ENCODE measurements at places on chromosomes 5 and 9.

- no peak for DNase-seq
These were observed 49.4 kb downstream of the FNIP1 start for GRCh38 chr5:131747180-131748105.

DNA sequence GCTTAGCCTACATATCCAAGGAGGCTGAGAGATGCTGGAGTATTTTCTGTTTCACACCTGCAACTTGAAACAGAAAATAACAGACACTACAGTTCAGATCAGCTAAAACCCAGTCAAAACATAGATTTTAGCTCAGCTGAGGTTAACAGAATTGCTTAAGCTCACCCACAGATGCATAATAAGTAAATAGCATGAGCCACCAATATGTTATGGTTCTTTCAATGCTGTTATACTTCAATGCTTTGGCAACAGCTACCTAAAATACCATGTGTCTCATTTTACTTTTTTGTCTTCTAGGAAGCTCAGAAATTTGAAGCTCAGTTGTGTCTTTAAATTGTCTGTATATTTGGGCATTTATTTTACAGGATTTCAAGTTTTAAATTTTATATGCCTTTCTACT is 35.8 kb upstream of the OR13F1 start:
- no peak for DNase-seq

DNA sequence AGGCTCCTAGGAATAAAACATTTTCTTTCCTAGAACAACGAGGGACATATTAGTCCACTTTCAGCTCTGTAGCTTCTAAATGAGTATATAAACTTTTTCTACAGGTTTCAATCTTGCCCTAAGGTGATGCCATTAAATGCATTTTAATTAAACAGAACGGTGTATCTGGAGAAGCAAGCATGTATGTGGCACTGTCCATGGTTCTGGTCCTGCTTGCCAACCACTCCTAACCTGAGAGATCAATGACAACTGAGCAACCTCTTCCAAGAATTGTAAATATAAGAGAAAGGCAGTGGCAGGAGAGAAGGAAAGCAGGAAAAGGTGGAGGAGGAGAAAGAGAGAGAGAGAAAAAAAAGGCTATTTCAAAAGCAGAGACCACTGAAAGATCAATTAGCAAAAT is 95.6 kb upstream of the SPOCK1 start:
- no peak for DNase-seq

- no peak for DNase-seq
These were observed 58.0 kb downstream of the ZNF510 start for GRCh38 chr9:96719921-96720320.

DNA sequence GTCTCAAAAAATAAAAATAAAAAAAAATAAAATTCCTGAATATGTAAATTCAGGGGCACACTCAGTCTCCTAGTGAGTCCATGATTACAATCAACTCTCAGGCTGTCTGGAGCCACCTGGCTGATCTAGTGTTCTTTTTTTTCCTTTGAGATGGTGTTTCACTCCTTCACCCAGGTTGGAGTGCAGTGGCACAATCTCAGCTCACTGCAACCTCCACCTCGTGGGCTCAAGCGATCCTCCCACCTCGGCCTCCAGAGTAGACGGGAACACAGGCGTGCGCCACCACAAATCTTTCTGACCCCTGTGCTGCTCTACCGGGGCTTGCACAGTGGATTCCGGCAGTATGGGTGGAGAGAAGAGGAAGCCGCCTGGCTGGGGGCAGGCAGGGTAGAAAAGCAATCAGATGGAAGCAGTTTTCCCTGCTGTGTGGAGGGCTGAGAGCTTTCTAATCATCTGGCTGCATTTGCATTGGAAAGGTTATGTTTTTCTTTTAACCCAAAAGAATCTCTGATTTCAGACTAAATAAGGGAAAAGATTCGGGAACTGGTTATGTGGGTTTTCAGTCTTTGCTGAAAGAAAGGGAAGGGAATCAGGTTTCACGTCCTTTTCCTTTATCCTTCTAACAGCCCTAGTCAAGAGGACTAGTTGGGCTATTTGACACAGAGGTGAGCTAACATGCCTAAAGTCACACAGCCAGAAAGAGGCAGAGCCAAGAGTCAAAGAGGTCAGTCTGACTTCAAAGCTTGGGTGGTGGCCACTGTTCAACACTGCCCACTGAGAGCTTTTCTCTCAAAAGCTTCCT is 26.3 kb upstream of the CORO2A start:
- no peak for DNase-seq

- DNase-seq = no peak
These were observed 75.7 kb downstream of the MED10 start for GRCh38 chr5:6302684-6303083.

GRCh38 chr9:79155308-79155707 is 416.5 kb upstream of the TLE4 start:
- no peak for DNase-seq

GRCh38 chr5:169695919-169696490 is 58.9 kb downstream of the DOCK2 start:
- no peak for DNase-seq

- DNase-seq = no peak
These were observed 217.9 kb downstream of the SREK1 start for GRCh38 chr5:66362046-66362445.

DNA sequence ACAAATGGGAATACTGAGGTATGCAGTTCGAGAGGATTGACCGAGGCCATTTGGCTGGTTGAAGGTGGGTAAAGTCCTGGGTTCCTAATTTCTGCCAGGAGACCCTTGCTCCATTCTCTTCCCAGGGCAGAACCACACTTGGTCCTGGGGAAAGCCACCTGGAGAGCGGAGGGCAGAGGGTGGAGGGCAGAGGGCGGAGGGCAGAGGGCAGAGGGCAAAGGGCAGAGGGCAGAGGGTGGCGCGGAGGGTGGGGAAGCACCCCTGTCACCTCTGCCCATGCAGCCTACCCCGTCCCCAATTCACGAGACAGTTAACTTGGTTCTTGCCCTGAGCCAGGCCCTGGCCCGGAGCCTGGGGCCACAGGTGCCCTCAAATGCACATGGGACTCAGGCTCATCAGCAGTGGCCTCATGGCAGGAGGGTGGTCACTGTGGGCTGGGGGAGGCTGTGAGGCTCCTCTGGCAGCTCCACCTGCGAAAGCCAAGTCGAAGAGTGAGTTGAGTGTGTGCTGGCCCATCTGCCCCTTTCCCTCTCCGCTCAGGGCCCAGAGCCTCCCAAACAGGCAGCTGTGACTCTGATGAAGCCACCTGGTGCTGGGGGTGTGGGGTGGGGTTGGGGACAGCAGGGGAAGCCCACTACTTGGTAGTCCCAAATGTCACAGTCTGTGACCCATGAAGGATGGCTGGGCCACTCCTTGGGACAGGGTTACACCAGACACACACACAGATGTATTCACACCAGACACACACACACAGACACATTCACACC is 28.0 kb upstream of the FCN1 start:
- DNase-seq = no peak

- no peak for DNase-seq
These were observed 37.5 kb upstream of the FST start for GRCh38 chr5:53442961-53443360.

- DNase-seq = no peak
These were observed 10.4 kb downstream of the FPGS start for GRCh38 chr9:127812936-127813675.

- DNase-seq = no peak
These were observed 31.0 kb upstream of the NR3C1 start for GRCh38 chr5:143434261-143435209.

DNA sequence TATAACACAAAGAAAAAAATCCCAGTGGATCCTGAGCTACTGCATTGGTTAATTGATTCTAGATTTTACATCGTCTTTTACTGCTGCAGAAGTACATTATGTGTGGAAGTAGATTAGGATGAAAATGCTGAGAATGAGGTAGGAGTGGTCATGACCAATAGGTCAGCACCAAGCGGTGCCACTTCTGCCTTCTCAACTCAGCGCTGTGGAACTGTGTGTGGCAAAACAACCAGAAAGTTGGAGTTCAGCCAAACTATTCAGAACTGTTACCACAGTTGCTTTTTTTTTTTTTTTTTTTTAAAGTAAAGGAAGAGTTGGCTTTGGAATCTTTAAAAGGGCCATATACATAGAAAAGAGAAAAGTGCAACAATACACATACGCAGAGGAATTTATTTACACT is 24.2 kb downstream of the POU5F2 start:
- no peak for DNase-seq

GRCh38 chr9:2373648-2374047 is 247.9 kb upstream of the VLDLR start:
- no peak for DNase-seq

DNA sequence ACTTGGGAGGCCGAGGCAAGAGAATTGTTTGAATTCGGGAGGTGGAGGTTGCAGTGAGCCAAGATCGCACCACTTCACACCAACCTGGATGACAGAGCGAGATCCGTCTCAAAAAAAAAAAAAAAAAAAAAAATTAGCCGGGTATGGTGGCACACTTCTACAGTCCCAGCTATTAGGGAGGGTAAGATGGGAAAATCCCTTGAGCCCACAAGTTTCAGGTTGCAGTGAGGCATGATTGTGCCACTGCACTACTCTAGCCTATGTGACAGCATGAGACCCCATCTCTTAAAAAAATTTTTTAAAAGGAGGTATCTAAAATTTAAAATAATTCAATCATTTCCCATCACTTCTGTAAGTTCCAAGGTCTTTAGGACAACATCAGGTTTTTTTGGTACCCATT is 26.0 kb downstream of the PSIP1 start:
- DNase-seq = no peak

GRCh38 chr9:96279932-96280331 is 22.0 kb downstream of the HSD17B3 start:
- DNase-seq = no peak

DNA sequence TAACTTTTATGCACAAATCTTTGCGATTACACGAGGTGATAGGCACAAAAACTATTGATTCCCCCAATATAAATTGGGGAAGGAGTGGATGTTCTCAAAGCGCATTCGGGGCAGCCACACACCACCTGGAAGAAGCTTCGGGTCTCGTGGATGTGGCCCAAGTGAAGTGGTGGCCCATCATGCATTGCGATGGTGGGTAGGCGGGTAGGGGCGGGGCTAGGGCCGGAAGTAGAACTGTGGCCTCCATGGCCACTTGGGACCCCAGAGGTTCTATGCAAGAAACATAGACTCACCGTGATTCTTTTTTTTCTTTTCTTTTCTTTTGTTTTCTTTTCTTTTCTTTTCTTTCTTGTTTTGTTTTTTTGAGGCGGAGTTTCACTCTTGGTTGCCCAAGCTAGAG is 86.4 kb upstream of the SLC44A1 start:
- no peak for DNase-seq

- no peak for DNase-seq
These were observed 41.0 kb downstream of the PCDHGC5 start for GRCh38 chr5:141529873-141530272.

DNA sequence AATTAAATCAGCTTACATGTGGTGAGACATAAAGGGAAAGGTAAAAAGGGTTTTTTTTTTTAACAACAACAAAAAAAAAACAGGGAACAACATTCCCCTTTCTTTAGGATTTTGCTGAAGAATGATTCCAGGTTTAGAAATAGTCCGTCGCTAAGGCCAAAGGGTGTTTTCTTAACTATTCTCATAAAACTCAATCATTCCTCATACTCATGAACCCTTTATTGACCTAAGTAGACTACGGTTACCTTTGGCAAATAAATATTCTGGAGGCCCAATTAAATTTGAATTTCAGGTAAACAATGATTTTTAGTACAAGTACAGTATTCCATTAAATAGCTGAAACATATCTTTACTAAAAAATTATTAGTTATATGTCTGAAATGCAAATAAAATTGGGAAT is 55.6 kb upstream of the CCNG1 start:
- DNase-seq = no peak

DNA sequence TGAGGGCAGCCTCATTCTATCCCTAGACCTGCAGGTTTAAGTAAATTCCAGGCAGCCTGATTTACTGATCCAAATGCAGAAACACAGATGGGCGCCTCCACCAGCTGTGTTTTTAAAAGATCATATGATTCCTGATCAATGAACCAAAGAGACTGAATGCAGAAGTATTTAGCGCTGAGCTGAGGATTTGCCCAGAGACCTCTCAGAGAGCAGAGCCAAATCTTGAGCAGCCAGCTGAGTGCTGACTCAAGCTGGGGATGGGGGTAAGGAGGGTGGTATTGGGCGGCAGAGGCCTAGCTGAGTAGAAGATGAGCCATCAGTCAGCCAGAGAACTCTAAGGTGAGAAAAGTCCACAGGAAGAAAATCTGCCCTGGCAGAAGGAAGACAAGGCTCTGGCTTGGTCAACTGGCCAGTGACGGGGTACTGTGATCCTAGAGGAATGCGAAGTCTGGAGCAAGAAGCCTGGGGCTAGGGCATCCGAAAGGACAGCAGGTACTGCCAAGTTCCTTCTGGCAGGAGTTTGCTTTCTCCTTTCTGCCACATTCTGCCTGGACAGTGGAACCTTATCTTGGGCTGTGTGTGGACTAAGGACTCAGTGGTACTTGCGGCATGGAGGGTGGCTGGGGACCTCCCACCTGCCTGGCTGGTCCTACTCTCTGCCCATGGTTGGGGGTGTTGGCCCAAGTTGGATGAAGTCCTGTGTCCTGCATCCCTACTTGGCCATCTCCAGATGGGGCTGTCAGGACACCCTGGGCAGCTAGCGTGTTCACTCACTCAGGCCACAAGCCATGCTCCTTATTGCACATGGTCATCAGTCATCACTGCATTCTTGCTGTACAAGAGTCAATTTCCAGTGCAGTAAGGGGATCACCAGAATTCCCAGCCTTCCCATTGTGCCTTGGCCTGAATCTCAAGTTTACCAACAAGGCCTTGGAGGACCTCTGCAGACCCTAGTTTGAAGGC is 34.5 kb upstream of the CDKN2AIPNL start:
- DNase-seq = no peak

- no peak for DNase-seq
These were observed 10.0 kb downstream of the INSYN2B start for GRCh38 chr5:169970339-169970738.

- no peak for DNase-seq
These were observed 48.1 kb upstream of the NR4A3 start for GRCh38 chr9:99773468-99774138.

- DNase-seq = no peak
These were observed 137.6 kb upstream of the ZNF618 start for GRCh38 chr9:113738496-113738892.

DNA sequence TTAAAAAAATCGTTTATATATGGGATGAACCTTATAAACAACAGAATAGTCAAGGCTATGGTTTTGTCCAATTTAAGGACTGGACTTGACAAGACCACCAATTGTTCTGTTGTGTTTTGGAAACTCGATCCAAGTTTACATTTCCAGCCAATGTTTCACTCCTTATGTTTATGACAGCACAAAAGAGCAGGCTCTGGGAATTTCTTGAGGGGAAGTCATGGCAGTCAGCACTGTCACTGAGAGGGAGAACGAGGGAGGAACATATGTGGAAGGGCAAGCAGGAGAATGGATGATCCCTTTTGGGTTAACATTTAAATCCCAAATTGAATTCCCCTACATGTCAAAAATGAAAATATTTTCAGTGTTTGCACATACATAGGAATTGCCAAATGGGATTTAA is 292.5 kb downstream of the MARCHF11 start:
- no peak for DNase-seq

DNA sequence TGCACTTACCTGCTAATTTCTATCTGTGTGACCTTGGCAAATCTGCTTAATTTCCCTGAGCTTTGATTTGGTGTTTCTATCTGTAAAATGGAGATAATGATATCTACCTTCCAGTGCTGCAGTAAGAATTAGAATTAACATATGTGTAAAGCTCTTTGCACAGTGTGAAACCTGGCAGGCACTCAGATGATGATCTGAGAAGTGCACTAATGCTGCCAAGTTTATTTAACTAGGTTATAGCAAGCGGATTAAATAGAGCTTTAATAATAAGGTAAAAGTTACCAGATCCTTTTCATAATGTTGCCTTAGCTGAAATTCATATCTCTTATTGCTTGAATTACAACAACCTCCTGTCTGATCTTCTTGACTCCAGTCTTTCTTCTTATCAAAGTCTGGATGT is 315.3 kb upstream of the CD180 start:
- DNase-seq = no peak
